Transverse colon (tissue), 4 donors: ENCODE measurements at places on chromosomes 4 and X. TPM values are rescaled to one million over a fixed set of nuclear protein-coding genes. Genes with fewer than 3 reads are reported as not detected.

- no peak overlapping the region for H3K4me3 ChIP-seq
- no peaks in the 10 kb centered on the region for H3K36me3 ChIP-seq
- no peaks in the 10 kb centered on the region for H3K27me3 ChIP-seq
- H3K4me1 ChIP-seq, result no peaks in the 10 kb centered on the region
- no peak for DNase-seq
- H3K27ac ChIP-seq, result no peak overlapping the region
These were observed 6.5 kb upstream of the ARHGAP6 start for GRCh38 chrX:11672213-11672612.

Gene SLC2A9
- 2.2 TPM for total RNA-seq

Gene PPM1K
- total RNA-seq, result 9.4 TPM

DNA sequence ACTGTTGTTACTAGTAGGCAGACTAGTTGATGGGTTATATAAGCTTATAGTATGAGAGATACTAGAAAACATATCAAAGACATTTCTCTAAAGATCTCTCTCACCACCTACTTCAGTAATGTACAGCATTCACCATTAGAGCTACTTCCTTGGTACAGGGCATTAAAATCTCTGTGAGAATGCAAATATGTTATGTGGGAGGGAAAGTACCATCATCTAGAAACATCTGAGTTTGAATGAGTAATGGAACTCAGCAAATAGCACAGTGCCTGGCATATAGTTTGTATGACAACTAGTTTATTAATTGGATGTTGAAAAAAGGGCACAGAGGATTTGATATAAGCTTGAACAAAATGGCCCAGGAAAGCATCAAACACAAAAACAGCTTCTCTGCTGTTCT is 211.1 kb downstream of the GLUD2 start:
- no peaks in the 10 kb centered on the region for H3K27me3 ChIP-seq
- H3K27ac ChIP-seq, result no peak overlapping the region
- no peaks in the 10 kb centered on the region for H3K4me1 ChIP-seq
- no peak for DNase-seq

DNA sequence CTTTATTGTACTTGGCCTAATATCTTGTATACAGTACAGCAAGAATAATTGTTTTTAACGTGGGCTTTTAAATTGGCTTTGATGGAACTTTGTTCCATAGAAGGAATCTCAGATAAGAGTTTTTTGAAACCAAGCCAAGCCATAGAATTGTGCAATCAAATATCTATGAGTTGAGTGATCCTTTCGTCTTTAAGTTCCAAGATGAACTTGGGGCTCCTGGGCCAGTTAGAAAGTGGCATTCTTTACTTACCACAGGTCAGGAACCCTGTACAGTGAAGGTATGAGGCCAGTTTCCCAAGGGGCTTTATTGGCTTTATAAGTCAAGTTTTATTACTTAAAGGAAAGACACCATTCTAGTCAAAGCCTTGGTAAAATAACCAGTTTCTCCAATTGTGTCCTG is 2104.2 kb downstream of the PCDH7 start:
- DNase-seq, result no peak
- H3K27ac ChIP-seq, result no peak overlapping the region
- no peaks in the 10 kb centered on the region for H3K27me3 ChIP-seq
- no peaks in the 10 kb centered on the region for H3K4me1 ChIP-seq
- no peak overlapping the region for H3K4me3 ChIP-seq
